Stimulated activated CD4-positive, alpha-beta T cell treated with anti-CD3 and anti-CD28 coated beads, Interleukin-12 subunit alpha, Interleukin-12 subunit beta, amount 100 ng/mL, for 4 hours (primary cell): ENCODE measurements at places on chromosomes 12 and 14.

GRCh38 chr12:112524676-112525425 lies 106.1 kb downstream of the PTPN11 start:
- DNase-seq = no peak

DNA sequence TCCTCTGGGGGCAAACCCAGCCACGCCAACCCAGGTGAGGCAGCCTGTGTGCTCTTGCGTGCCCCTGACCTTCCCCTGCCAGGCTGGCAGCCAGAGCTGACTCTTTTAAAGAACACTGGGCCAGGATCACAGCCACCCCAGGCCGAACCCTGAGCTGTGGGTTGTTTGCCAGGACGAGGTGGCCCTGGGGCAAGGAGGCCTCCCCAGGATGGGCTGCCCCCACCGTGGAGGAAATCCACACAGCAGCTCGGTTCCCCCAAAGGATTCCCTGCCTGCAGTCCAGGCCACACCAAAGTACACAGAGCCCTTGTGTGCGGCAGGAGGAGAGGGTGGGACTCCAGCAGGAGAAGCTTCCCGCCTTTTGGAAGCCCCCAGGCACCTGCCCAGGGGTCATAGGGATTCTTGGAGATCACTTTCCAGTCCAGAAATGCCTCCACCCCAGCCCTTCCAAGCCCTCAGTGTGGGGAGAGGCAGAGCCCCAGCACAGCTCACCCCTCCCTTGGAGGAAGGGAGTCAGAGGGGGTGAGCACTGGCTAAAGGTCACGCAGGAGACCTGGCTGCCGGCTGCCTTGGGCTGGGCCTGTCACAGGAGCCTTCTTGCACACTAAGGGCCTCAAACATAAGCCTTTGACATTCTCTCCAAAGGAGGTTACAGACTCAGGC lies 115.6 kb downstream of the CALM1 start:
- DNase-seq = no peak

DNA sequence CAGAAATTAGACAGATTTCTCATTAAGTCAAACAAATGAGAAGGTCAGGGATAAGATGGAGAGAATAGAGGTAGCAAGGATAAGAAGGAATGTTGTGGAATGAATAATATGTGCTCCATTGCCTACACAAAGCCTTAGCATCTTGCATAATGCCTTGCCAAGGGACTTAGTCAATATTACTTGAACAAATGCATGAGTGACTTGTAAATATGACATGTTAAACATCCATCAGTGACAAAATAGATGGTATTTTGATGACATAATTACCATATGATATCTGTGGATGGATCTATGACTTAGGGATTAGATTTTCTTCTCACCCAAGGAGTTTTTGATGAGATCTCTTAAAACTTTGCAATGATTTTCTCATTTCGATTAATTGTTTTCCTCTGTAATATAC lies 194.1 kb upstream of the RASSF8 start:
- no peak for DNase-seq

- no peak for DNase-seq
These were observed 36.6 kb downstream of the MNAT1 start for GRCh38 chr14:60771117-60771516.

GRCh38 chr14:54329082-54329695 lies 67.6 kb upstream of the CDKN3 start:
- no peak for DNase-seq

- peak; percentile 21 for DNase-seq
These were observed 687 bp downstream of the RAB35 start for GRCh38 chr12:120115692-120116440.

DNA sequence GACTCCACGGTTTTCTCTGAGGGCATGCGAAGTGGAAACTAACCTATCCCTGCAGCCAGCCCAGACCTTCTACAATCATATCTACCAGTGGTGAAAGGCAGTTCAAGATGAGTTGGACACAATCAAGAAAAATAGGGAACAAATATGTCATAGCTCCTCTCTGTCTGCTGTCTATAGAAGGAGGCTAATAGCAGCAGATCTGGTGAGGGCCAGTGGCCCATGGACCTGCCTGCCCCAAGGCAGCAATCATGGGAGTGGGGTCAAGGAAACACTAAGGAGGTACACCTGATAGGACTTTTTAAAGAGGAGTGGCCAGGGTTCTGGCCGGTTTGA lies 149.5 kb downstream of the PRKCH start:
- no peak for DNase-seq

GRCh38 chr14:94548131-94548998 lies 12.9 kb upstream of the SERPINA4 start:
- DNase-seq = no peak

GRCh38 chr14:49733836-49734235 lies 34.1 kb upstream of the KLHDC2 start:
- no peak for DNase-seq

GRCh38 chr14:102777711-102778337 lies 575 bp downstream of the TRAF3 start:
- DNase-seq = peak; percentile 24

GRCh38 chr12:98374007-98374406 lies 141.4 kb upstream of the TMPO start:
- no peak for DNase-seq

GRCh38 chr12:91381309-91381804 lies 198.7 kb upstream of the DCN start:
- DNase-seq = no peak

- no peak for DNase-seq
These were observed 37.4 kb upstream of the TMEM179 start for GRCh38 chr14:104641753-104642539.

DNA sequence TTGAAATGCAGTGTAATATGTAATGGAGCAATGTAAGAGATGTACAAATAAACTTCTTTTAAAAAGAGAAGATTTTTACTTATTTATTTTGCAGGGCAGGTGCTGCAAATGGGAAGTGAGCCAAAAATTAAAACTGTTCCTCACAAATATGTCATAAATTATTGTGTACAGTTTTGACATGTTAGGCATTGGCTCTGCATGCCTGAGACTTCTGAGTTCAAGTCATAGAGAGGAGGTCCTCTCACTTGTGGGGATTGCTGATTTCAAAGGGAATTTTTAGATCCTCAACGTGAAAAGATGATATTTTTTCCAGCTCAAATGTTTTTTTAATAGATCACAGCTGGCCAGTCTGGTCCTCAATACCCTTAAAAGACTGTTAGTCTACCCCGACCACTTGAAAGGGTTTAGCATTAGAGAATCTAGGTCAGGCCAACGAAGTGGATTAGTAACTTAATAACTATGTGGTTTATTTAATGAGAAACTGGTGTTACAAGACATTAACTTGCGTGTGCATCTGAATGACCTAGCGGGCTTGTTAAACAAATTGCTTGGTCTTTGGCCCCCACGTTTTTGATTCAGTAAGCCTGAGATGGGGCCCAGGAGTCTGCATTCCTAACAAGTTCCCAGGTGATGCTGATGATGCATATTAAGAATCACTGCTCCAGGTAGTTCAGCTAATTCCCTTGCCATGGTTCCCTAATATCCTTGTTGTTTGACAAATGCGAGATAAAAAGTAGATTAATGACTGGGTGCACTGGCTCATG lies 30.9 kb upstream of the WDR89 start:
- no peak for DNase-seq

- no peak for DNase-seq
These were observed 60.9 kb downstream of the DYRK2 start for GRCh38 chr12:67709367-67709954.

DNA sequence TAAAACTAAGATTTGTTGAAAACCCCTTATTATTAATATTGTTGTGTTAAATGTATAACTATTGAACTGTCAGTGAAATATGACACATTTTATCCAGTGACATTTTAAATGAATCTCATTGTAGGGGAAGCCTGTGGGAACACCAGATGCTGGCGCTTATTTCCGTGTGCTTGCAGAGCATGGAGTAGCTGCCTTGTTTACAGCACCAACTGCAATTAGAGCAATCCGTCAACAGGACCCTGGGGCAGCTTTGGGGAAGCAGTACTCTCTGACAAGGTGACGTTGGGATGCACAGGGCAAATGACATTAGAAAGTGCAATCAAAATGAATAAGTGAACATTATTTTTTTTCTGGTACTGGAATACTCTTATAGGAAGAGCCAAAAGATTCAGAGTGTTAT lies 96.8 kb downstream of the ACSS3 start:
- DNase-seq = no peak

DNA sequence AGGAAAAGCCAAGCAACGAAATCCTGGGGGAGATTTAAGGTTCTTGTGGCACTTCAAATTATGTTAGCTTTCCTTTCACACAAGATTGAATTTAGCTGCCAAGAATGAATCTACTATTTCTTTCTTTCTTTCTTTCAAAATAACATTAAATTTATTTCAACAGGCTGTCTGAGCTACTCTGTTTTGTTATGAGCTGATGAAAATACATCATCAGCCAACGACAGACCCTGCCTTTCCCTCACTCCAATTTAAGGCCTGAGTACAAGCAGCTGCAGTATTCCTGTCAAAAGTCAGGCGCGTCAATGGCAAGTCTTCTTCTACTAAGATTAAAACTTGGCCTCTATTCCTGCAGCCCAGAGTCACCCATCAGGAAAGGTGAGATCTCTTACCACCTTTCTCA lies 347.7 kb upstream of the FLRT2 start:
- no peak for DNase-seq

DNA sequence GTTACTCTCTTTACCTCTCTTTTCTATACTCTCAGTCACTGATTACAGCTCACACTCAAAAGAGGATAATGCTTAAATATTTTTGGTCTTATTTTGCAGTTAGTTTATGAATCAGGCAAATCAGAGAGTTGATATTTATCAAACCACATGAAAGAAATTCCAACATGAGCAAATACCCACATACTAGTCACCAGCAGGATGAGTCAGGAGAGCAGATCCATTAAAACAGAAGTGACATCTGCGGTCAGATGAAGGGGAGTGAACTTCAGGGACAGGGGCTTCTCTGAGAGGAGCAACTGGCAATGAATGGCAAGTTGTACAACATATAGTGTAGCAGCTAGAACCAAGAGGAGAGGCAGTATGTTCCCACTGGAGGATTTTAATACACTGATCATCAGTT lies 258.7 kb downstream of the SYT10 start:
- DNase-seq = no peak

DNA sequence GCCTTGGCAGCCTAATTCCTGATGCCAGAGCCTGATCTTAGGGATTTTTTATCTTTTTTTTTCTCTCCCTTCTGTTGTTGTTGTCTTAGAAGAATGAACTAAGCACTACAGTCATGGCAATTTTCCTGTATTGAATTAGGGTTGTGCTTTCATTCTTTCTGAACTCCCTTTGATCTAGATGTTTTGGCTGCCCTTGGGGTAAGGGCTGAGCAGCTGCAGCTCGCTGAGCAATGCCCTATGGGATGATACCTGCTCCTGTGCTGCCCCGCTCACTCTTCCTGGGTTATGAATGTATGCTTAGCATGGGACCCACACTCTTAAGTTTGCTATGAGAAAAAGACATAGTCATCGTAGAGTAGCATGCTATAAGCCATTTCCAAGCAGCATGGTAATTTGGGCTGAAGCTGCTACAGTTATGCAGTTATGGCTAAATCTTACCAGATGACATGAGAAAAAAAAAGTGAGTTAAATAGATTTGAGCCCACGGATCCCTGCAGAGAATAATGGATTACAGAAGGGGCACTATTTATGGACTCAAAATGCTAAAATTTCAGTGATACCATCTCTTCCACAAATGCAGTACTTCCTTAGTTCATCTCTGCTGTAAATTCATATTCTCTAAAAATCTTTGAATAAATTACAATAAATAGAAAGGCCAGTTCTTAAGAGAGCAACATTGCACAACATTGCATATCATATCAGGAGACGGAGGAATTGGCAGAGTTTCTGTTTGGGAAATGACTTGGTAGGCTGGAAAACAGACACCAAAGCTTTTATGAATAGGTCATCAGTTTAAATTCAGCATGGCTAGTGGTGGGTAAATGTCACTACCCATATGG lies 79.2 kb upstream of the PTHLH start:
- DNase-seq = no peak

GRCh38 chr14:92938890-92939671 lies 16.1 kb downstream of the CHGA start:
- DNase-seq = no peak

DNA sequence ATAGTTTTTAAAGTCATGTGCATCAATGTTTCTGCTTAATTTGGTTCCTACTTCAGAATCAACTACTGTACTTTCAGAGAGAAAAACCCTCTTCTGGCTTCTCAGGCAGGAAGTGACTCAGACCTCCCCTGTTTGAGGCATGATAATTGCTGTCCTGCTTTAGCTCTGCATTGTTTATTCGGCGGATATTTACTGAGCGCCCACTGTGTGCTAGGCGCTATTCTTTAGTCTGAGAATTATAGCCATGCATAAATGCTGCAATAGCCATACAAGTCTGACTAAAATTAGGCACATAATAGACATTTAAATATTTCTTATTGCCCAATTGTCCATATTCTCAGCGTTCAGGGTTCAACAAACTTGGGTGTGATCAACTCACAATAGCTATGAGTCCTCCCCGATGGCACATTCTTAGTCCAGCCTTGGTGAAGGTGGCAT lies 6.1 kb upstream of the AMIGO2 start:
- DNase-seq = peak; percentile 13

DNA sequence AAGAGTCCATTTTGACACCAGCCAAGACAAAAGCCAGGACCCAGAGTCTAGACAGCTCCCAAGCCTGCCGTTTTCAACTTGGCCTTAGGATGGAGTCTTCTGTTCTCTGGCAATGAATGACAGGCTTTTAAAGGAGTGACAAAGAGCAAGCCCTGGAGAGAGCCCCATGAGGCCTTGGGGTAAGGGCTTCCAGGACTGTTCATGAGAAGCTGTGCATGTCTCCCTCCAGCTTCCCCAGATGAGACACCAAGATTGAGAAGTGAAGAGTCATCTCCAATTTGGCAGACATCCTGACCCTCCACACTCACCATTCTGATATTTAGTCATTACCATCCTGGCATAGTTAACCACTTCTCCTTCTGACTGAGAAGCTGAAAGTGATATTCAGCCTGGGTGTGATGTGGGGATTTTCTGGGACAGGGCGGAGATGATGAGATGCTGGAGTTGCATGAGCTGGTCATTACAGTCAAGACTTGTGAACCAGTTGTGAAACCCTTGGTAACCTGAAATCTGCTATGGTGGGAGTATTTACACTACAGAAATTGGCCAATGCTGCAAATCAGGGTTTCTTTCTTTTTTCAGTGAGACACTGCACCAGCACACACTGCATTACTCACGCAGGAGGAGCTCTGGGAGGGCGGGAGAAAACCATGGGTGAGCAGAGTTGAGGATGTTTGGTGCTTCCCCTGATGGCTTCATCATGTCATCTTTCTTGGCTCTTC lies 77.8 kb downstream of the VCPKMT start:
- peak; percentile 44 for DNase-seq

DNA sequence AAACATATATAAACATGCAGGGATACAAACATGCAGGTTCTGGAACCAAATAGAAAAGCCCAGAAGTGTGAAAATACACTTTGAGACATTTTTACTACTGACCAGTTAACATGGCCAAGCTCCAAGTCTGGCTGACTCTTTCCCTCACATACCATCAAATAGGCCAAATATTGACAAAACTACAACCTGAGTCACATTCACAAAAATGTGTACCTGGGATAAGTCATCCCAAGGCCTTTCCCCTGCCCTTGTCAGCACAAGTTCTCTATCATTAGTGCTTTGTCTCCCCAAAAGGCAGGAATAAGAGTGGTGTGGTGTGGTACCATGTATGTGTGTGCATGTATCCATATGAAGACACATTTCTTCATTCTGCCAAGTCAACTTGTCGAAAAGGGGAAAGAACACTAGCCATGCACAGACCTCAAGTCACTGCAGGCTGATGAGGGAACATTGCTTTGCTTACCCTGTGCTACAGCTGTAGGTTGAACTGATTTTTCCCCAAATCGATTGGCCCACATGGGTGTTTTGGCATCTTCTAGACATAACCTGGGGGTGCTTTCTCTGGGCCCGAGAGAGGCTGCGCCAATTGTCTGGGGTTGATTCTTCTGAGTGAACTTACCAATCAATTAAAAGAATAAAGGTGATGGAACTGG lies 14.9 kb downstream of the HOXC4 start:
- no peak for DNase-seq
